Fibroblast of villous mesenchyme (primary cell): ENCODE measurements at places on chromosomes 1 and 21. TPM values are rescaled to one million over a fixed set of nuclear protein-coding genes. Genes with fewer than 3 reads are reported as not detected.

FCGR3A gene
- total RNA-seq, result not detected in 2 replicates

LCE2C gene
- not detected in 2 replicates for total RNA-seq

OR2L5 gene
- not detected in 2 replicates for total RNA-seq

ZBED6 gene
- total RNA-seq, result 38.7 and 40.2 TPM in 2 replicates

RPE65 gene
- total RNA-seq, result not detected in 2 replicates

C1orf141 gene
- not detected in 2 replicates for total RNA-seq

FAM72B gene
- 0.97 and 5.2 TPM in 2 replicates for total RNA-seq

CLCA4 gene
- total RNA-seq, result not detected in 2 replicates
